ENCODE measurements at places on chromosomes 7 and 10. TPM values are rescaled to one million over a fixed set of nuclear protein-coding genes. Genes with fewer than 3 reads are reported as not detected.

Gene WDR86
- 51.1 TPM for total RNA-seq

Gene ZNF273
- 21.4 TPM for total RNA-seq

Gene GBX1
- not detected for total RNA-seq

Gene CFTR
- 0.25 TPM for total RNA-seq

Gene PDE1C
- total RNA-seq: 21.1 TPM

Gene ELFN1
- 5.4 TPM for total RNA-seq

Gene KNDC1
- total RNA-seq: 9.8 TPM

Gene RADIL
- total RNA-seq: 3.7 TPM

Gene OR6B1
- total RNA-seq: not detected

Gene PLAC9
- total RNA-seq: 1.7 TPM

Gene WIPF3
- 6.6 TPM for total RNA-seq

Gene SFTPD
- total RNA-seq: 0.25 TPM

Gene DNAH11
- total RNA-seq: 3.2 TPM

Gene MPP7
- total RNA-seq: 1.2 TPM

Gene PNLIP
- not detected for total RNA-seq

Gene DIP2C
- total RNA-seq: 46.0 TPM

Gene PAX2
- total RNA-seq: not detected

Gene CREB5
- total RNA-seq: 6.1 TPM

Gene OIT3
- 0.25 TPM for total RNA-seq

Gene NPTX2
- total RNA-seq: 6.1 TPM

Gene DKK1
- total RNA-seq: 3.0 TPM

Gene NOD1
- 2.0 TPM for total RNA-seq

Gene SFMBT2
- total RNA-seq: 10.1 TPM

Gene EIF5AL1
- under 0.01 TPM for total RNA-seq

Gene POLR2J3
- total RNA-seq: 15.2 TPM

Gene SHTN1
- 78.2 TPM for total RNA-seq

Gene PIK3CG
- total RNA-seq: 0.98 TPM

Gene AUTS2
- total RNA-seq: 88.8 TPM

Gene SYT15B
- total RNA-seq: under 0.01 TPM

Gene SDK1
- total RNA-seq: 30.7 TPM

Gene AKR1C4
- not detected for total RNA-seq

Gene OR9A2
- total RNA-seq: 0.49 TPM

Gene NUTM2D
- total RNA-seq: 7.9 TPM
